ENCODE measurements at places on chromosomes 3 and 15.
A peak's percentile ranks its signal among the peaks of the same experiment; 100 is the strongest.

DNA sequence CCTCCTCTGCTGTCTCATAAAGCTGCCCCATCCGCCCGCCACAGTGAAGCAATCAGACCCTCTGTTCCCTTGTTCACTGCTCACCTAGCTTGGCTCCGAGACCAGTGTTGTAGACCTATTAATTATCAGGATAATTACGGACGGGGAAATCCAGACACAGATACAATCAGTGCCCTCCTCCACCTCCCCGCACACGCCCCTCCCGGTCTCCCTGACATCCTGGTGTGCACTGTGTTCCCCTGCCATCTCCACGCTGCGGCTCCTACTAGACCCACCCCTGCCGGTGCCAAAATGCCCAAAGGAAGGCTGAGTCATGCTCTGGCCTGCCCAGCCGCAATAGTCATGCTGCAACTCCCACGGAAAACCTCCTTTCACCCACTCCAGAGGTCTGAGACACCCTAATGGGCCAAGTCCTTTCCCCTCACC is 277.3 kb upstream of the TLE3 start:
- DNase-seq: no peak

GRCh38 chr3:157388976-157389375 is 47.7 kb upstream of the PTX3 start:
- no peak for DNase-seq

- no peak for DNase-seq
These were observed 13.0 kb downstream of the ZBED2 start for GRCh38 chr3:111582120-111582474.

GRCh38 chr15:77819851-77820728 is 187.4 kb upstream of the LINGO1 start:
- DNase-seq: no peak

DNA sequence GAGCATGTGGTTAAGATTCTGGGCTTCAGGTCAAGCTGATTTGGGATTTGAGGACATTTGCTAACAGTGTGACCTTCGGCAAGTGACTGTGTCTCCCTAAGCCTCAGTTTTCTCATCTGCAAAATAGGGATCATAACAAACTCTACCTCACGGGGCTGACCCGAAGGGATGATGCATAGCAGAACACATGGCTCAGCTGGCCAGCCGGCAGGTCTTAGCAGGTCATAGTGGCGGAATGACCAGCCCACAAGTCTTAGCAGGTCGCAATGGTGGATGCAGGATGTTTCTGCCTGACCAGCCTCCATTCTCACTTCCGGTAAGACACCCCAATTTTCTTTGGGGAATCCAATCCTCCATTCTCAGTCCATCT is 63.3 kb downstream of the IQSEC1 start:
- DNase-seq: no peak

DNA sequence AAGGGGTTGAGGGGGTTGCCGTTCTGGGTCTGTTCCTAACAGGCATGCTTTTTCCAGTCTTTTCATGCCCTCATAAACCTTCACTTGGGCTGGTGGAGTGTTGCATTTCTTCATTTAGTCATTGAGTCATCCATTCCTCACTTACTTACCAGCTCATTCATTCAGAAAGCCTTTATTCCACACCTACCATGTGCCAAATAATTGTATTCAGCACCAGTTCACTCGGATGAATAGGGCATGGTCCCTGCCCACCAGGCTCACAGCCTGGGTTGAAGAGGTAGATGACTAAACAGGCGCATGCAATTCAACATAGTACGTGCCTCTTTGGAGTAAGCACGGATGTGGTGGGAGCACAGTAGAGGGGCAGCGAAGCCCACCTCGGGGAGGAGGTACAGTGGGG is 35.1 kb upstream of the THSD4 start:
- no peak for DNase-seq

- no peak for DNase-seq
These were observed 109.6 kb downstream of the FNDC3B start for GRCh38 chr3:172148702-172149565.

DNA sequence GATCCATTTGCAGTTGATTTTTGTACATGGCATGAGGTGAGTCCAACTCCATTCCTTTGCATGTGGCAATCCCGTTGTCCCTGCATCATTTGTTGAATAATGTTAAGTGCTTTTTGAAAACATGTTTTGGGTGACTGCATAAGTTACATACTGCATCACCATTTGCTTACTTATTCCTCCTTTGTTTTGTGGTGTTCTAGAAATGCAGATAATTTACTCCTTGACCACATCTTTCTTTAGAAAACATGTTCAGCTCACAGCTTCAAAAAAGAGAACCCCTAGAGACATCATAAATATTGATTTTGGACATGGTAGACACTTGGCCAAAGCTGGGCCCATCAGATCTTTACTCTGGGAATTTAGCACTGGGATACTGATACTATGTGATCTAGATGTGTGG is 135.3 kb upstream of the DAZL start:
- no peak for DNase-seq

GRCh38 chr15:92075764-92076163 is 222.3 kb downstream of the SLCO3A1 start:
- no peak for DNase-seq

- DNase-seq: no peak
These were observed 136.2 kb downstream of the TPRG1 start for GRCh38 chr3:189307963-189308362.

- no peak for DNase-seq
These were observed 984 bp upstream of the RPP25 start for GRCh38 chr15:74957476-74958035.

- DNase-seq: no peak
These were observed 945.1 kb downstream of the EPHA3 start for GRCh38 chr3:90052425-90052950.

- no peak for DNase-seq
These were observed 89.1 kb downstream of the CRYGS start for GRCh38 chr3:186454881-186455703.

DNA sequence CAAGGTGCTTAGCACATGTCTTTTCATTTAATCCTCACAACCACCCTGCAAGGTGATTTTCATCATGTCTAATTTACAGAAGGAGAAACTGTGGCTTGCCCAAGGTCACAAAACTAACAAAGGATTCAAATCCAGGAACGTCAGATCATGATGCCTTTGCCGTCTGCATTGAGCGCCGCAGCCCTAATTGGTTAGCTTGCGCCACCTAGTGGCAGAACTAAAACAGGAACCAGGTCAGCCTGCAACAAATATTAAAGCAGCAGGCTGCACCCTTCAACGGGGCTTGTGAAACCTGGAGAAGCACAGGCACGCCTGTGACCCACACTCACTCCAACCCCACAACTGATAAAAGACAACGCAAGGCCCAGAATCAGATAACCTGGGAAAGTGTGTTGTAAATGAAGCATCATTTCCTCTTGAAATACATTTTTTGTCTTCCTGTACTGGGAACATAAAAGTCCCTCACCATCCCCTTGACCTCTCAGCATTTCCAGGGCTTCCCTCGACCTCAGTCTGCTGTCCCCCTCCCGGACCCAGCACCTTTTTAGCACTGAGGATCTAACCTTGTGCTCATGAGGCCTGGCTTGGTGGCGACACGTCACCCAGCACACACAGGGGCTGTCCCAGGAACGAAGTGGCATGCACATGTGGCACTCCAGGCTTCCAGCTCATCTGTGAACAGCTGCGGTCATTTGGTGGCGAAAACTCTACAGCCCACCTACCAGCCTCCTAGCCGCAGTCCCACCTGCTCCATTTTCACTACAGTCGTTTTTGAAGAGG is 17.3 kb downstream of the DPH3 start:
- DNase-seq: peak; percentile 70

GRCh38 chr3:193902607-193903511 is 233.1 kb upstream of the HES1 start:
- no peak for DNase-seq

- DNase-seq: no peak
These were observed 244.8 kb downstream of the ALCAM start for GRCh38 chr3:105611304-105612192.

GRCh38 chr3:14393440-14394106 is 8.8 kb upstream of the SLC6A6 start:
- no peak for DNase-seq

- DNase-seq: no peak
These were observed 956 bp downstream of the ZIC1 start for GRCh38 chr3:147410116-147410525.

- DNase-seq: no peak
These were observed 19.7 kb downstream of the CFAP100 start for GRCh38 chr3:126414406-126414805.

GRCh38 chr3:56616478-56617006 is 59.6 kb downstream of the CCDC66 start:
- no peak for DNase-seq

- no peak for DNase-seq
These were observed 72.6 kb downstream of the NPTN start for GRCh38 chr15:73560501-73561117.

GRCh38 chr3:1275495-1275894 is 182.7 kb downstream of the CNTN6 start:
- DNase-seq: no peak

GRCh38 chr3:69231929-69232440 is 109.6 kb upstream of the LMOD3 start:
- DNase-seq: no peak

- DNase-seq: no peak
These were observed 87.6 kb upstream of the SLC25A26 start for GRCh38 chr3:66133050-66133757.

- no peak for DNase-seq
These were observed 43.6 kb downstream of the EDEM1 start for GRCh38 chr3:5231074-5231473.

- DNase-seq: no peak
These were observed 363.2 kb downstream of the NAALADL2 start for GRCh38 chr3:175222356-175222755.

GRCh38 chr3:195896361-195897080 is 11.8 kb downstream of the TNK2 start:
- DNase-seq: no peak

GRCh38 chr3:13282986-13283876 is 136.9 kb downstream of the NUP210 start:
- no peak for DNase-seq

DNA sequence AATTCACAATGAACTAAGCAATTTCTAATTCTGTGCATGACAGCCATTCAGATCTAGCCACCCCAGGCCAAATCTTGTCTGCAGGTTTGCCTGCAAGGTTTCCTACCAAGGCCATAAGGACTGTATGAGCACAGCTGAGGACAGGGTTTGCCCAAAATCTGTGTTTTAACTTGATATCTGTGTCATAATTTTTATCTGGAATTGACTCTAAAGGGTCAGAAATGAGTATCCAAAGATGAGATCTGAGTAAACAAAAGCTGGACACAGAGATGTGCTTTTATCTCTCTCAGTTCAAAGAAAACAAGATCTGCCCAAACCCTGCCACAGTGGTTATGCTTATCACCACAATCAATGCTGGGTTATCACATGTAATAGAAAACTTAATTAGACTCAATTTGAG is 154.6 kb upstream of the COL8A1 start:
- no peak for DNase-seq

- no peak for DNase-seq
These were observed 163.9 kb downstream of the SMAD6 start for GRCh38 chr15:66865622-66866611.

GRCh38 chr3:168847291-168847883 is 751.7 kb upstream of the GOLIM4 start:
- DNase-seq: no peak

- DNase-seq: no peak
These were observed 16.0 kb upstream of the ADIPOQ start for GRCh38 chr3:186826410-186826975.

DNA sequence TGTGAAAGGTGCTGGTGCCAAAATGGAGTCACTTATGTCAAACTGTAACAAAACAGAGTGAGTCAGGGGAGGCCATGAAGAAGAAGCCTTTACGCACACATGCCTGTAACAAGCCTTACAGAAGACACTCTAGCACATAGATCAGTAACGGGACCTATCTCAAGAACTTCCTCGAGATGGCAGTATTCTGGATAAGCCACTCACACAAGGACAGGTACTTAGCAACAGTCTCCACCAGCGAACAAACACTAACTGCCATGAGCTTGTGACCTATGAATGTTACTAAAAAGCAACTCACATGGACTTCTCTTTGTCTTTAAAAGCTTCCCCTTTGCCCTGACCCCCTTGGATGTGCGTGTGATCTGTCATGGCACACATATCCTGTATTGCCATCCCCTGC is 235.1 kb downstream of the CD47 start:
- no peak for DNase-seq

DNA sequence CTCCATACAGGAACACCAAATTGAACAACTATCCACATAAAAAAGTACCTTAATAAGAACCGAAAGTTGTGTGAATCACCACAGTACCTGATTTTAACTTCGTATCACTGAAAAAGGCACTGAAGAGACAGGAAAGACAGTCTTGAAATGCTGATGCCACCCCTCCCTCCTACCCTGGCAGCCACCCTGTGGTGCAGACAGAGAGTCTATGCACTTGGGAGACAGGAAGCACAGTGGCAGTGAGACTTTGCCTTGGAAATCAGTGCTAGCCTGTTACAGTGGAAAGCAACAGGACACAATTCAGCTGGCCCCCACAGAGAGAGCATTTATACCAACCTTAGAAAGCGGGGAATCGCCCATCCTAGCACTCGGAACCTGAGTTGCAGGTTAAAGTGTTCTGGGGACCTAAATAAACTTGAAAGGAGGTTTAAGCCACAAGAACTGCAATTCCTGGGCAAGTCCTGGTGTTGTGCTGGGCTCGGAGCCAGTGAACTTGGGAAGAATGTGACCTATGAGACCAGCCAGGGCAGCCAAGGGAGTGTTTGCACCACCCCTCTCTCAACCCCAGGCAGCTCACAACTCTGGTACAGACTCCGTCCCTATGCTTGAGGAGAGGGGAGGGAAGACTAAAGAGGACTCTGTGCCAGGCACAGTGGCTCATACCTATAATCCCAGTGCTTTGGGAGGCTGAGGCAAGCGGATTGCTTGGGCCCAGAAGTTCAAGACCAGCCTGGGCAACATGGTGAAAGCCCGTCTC is 240.1 kb downstream of the ISL2 start:
- DNase-seq: no peak

- DNase-seq: no peak
These were observed 8.3 kb downstream of the LRRC2 start for GRCh38 chr3:46557814-46558183.

DNA sequence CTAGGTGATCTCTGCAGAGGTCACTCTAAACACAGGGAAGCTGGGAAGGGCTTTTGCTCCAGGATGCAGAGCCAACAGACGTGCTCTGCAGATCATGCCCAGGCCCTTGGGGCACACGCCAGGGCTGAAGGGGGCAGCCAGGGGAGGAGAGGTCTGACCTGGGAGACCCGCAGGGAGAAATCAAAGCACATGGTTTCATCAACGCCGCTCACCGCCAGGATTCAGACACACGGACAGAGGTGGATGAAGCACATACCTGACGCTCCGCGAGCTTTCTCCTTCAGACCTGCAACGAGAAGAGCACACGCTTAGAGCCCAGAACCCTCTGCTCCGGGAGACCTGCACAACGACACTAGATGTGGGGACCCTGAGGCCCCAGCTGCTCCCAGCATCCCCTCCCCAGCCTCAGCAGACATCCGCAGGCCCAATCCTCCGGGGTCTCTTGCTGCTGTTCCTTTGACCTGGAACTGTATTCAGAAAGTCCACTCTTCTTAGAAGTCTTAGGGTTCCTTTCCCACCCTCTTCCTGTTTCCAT is 90.7 kb upstream of the IQSEC1 start:
- no peak for DNase-seq

GRCh38 chr15:78620527-78621421 is at the start of gene CHRNA3:
Gene CHRNA3 (minus strand): TSS chr15:78620996. CDS start chr15:78620794, 202 bp downstream.
- DNase-seq: no peak

All from T-helper 9 cell (primary cell).